ENCODE measurements at places on chromosomes 12 and 14.

GRCh38 chr12:132583411-132583710 is 27.0 kb downstream of the LRCOL1 start:
- DNase-seq, result no peak

GRCh38 chr12:82780517-82780916 is 93.8 kb downstream of the TMTC2 start:
- no peak for DNase-seq

- DNase-seq, result no peak
Measured at GRCh38 chr14:93375673-93376156, 28.7 kb downstream of the COX8C start.

- peak; percentile 55 for DNase-seq
Measured at GRCh38 chr14:54893151-54893760, 9.4 kb downstream of the GCH1 start.

DNA sequence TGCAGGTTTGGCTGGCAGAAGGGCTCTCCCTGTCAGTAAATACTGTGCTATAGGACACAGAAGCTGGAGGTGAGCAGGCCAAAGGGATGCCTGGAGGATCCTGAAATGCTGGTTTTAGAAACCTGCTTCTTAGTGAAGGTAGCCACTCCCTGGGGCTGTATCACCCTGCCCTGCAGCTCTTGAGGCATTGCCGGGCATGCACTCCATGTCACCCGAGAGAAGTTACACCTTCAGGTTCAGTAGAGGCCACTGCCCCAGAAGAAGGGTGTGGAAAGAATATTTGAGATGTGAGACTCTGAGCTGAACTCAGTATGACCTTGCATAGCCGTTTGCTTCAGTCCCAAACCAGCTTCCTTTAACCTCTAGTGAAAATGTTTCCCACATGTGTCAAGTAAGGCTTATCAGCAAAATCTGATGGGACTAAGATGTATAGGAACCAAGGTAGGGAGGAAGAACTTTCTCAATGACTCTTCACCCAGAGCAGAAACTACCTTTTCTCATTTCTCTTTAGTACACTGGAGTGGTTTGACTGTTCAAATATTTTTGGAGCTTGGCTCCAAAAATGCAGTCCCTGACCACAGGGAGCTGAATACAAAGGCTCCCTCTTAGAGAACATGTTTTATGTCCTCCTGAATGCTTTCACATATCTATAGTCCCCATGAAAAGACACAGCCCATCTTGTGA is 164.5 kb upstream of the DYRK2 start:
- no peak for DNase-seq

GRCh38 chr12:92289629-92290349 is 144.1 kb upstream of the BTG1 start:
- DNase-seq, result no peak

DNA sequence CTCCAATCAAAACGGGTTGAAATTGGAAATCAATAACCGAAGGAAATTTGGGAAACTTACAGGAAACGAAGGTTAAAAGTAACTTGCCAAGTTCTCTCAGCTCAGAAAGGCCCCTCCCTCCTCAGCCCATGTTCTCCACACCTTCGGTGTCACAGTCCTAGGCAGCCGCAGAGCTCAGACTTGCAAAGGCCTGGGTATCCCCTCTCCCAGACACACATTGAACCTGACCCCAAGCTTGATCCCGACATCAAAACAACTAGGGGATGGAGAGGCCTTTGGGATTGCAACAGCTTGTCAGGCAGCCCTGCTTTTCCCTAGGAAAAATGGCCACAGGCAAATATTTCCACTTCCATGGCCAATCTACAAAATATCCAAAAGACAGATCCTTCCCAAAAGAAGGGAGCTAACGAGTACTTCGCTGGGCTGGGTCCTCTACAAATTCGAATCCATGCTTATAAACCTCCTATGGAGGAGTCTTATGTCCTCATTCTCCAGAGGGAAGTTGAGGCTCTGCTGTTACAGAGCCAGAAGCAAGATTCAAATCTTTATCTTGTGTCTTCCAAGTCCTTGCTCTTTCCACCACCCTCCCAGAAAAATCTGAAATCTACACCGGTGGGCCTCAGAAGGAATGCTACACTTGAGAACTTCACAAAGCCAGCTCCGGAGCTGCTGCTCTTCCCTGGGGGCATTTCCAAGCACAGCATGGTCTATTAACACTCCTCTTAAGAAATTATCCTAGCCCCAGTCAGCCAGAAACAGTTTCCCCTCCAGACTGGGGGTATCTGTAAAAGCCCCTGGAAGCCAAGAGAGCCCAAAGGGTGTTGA is 35.7 kb upstream of the PNMA1 start:
- DNase-seq, result no peak

GRCh38 chr12:89453121-89453978 is 71.2 kb downstream of the GALNT4 start:
- DNase-seq, result no peak

GRCh38 chr12:3892631-3893030 is 19.4 kb upstream of the PARP11 start:
- DNase-seq, result no peak

DNA sequence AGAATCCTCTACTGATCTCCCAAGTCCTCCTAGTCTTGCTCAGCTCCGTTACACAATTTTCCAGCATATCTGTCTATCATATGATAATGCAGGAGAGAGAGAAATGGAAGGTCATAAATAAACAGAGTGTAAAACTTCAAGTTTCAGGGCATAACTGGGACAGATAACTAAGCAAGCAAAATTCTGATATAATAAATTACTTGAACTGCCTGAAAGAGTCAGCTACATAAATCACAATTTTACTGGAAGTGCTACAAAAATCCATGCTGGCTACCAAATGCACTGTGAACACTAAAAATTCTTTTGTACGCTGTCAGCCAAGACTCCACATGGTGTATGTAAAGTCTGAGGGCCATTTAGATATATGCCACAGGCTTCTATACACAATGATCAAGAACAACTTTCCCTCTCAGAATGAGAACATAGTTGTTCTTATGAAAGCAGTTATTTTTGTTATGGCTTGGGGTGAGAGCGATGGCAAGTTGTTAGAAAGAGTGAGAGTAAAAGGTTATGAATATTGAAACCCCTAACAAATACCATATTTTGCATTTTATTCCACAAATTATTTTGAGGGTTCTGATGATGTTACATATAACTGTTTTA is 41.1 kb downstream of the GRIP1 start:
- DNase-seq, result no peak

- DNase-seq, result no peak
Measured at GRCh38 chr12:106634206-106634605, 51.4 kb downstream of the RFX4 start.

GRCh38 chr12:103901518-103902173 is 28.6 kb upstream of the HSP90B1 start:
- peak; percentile 88 for DNase-seq

GRCh38 chr12:98154850-98155249 is 360.5 kb upstream of the TMPO start:
- peak; percentile 79 for DNase-seq

- no peak for DNase-seq
Measured at GRCh38 chr12:81141217-81141616, 63.3 kb downstream of the ACSS3 start.

DNA sequence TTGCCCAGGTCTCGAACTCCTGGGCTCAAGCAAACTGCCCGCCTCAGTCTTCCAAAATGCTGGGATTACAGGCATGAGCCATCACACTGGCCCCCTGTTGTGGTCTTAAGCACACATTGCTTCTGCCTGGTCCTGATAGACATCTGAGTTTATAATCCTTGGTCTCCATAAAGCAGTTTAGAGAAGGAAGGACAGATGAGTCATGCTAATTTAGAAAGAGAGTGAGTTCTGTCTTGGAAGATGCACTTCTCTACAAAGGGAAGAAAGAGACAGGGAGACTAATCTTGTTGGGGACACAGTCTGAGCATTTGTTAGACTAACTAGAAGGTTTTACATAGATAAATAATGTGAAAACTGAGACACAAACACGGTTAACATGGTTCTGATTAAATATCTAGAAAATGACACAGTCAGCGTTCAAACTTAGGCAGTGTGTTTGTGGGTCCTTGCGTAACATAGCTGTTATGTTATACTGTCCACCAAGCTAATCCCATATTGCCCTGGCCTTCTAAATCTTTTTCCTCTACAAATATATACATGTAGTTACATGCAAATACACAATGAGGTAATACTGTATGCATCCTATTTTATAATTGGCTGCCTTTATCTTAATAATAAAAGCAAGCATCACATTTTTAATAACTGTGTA is 31.0 kb downstream of the SAMD4A start:
- no peak for DNase-seq

- no peak for DNase-seq
Measured at GRCh38 chr12:128790221-128790620, 33.5 kb downstream of the SLC15A4 start.

GRCh38 chr14:96191353-96191752 is 13.3 kb upstream of the BDKRB2 start:
- DNase-seq, result no peak

DNA sequence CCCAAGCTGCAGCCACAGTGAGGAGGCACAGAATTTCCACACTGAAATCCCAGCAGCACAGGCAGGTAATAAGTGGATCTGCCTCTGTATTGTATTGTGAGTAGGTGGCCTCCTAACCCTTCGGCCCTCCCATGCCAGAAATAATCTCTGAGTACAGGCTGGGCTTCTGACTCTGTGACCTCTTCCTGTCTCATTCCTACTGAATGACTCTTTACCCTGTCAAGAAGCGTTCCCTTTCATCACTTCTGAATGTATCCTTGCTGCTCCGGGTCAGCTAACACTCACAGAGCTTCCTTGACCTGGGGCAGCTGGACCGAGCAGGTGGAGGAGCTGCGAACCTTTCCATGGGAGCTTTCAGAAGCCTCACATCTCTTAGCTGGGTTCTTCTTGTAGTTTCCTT is 119.6 kb downstream of the SLC8A3 start:
- DNase-seq, result no peak

DNA sequence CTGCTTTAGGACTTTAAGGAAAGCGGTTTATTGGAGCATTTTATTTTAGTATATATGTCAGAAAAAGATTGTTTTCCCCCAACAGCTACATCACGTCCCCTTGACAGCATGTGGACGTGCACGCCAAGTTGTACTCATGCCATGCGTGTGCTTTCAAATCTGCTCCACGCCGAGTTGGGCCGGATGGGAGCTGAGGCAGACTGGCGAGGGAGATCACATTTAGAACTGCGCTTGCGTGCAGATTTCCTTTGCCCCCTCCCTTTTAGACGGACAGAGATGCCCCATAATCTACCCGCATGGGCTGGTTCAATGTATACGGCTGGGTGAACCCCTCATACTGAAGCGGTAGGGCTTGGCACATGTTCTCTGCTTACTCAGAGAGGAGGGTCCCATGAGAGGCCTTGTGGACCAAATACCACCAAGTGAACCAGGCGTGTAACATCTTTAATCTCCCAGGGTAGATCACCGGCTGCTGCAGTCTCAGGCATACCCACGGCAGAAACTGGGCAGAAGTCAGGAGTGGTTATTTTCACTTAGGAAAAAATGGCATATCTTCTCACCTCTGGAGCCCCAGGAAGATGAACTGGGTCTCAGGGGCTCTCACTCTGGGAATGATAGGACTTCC is 92.1 kb downstream of the ESR2 start:
- DNase-seq, result no peak

DNA sequence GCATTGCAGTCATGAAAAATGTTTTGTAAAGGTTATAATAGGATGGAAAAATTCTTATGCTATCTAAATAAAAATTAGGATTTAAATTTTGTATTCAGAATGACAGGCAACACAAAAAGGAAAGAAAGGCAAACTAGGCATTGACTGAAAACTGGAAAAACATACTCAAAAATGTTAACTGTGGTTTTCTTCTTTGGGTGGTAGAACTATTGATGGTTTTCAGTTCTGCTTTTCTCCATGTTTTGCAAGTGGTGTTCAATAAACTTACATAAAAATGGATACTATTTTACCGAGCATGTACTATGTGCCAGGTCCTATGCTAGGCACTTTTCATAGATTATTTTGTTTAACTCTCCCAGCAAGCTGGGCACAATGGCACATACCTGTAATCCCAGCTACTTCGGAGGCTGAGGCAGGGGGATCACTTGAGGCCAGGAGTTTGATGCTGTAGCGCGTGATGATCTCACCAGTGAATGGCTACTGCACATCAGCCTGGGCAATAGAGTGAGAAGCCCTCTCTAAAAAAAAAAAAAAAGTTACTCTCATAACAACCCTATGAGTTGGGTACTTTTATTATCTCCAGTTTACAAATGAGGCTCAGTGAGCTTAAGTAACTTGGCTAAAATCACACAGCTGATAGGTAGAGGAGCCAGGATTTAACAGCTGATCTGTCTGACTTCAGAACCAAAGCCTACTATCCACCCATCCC is 26.3 kb upstream of the TCP11L2 start:
- DNase-seq, result no peak

DNA sequence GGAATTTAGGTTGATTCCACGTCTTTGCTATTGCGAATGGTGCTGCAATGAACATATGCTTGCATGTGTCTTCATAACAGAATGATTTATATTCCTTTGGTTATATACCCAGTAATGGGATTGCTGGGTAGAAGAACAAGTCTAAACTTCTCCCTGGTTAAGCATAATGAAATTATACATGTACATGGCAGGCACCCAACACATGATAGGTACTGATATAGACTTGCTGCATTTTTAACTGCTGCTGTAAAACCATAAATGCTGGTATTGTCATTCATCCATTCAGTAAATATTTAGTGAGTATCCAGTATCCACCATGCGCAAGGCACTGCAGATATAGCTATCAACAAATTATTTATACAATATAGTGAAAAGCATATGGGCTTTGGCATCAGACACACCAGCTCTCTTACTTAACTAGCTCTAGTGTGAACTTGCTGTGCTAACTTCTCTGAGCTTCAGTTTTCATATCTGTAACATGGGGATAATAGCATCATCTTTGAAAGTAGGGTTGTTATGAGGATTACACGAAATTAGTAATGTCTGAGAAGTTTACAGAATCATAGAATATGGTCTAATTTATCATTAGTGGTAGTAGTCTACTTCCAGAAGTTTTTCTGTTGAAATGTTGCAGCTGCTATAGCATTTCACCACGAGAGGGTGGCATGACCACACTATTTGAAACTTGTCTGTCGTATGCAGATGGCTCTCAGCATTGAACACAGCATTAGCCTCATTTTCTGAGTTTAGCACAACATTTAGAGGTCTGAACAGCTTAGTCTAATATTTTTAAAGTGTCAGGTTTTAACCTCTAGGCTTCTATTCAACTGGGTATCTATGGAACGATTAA is 32.0 kb upstream of the SEL1L start:
- DNase-seq, result peak; percentile 13

Data from NCI-H146 (cell line).